Cardiac atrium fibroblast (primary cell): ENCODE measurements at places on chromosomes 16 and 17. TPM values are rescaled to one million over a fixed set of nuclear protein-coding genes. Genes with fewer than 3 reads are reported as not detected.

The TBC1D3D gene
- 0.18 and 0.97 TPM in 2 replicates for total RNA-seq

The BRIP1 gene
- total RNA-seq = 1.3 and 3.2 TPM in 2 replicates

The CCDC78 gene
- total RNA-seq = 1.6 and 4.5 TPM in 2 replicates

The DRC3 gene
- 0.65 TPM in 1 of 2 replicates, not detected in the other for total RNA-seq

The CCT6B gene
- total RNA-seq = 0.54 and 2.4 TPM in 2 replicates

The KRT31 gene
- not detected in 2 replicates for total RNA-seq

The GPR142 gene
- total RNA-seq = not detected in 2 replicates

The SLC5A11 gene
- not detected in 2 replicates for total RNA-seq

The TOX3 gene
- not detected in 2 replicates for total RNA-seq

The TSPAN10 gene
- 0.49 and 0.72 TPM in 2 replicates for total RNA-seq

The ALDOA gene
- total RNA-seq = 2,796 and 2,917 TPM in 2 replicates

The TMEM100 gene
- total RNA-seq = 4.0 and 4.9 TPM in 2 replicates

The PMFBP1 gene
- total RNA-seq = not detected in 2 replicates

The TP53TG3F gene
- total RNA-seq = not detected in 2 replicates

The UBN1 gene
- 24.2 and 24.3 TPM in 2 replicates for total RNA-seq

The ATP1B2 gene
- 2.9 TPM in 1 of 2 replicates, not detected in the other for total RNA-seq

The SLC16A5 gene
- 4.4 and 5.8 TPM in 2 replicates for total RNA-seq

The FBXW10 gene
- not detected in 2 replicates for total RNA-seq

The SPATA22 gene
- total RNA-seq = not detected in 2 replicates

The NAT9 gene
- 28.0 and 54.7 TPM in 2 replicates for total RNA-seq

The ABCA3 gene
- total RNA-seq = 1.4 and 2.9 TPM in 2 replicates

The ACSM2B gene
- not detected in 2 replicates for total RNA-seq

The RNU2-1 gene
- total RNA-seq = not detected in 2 replicates

The IL17C gene
- total RNA-seq = not detected in 2 replicates

The TRPV2 gene
- 32.7 and 47.3 TPM in 2 replicates for total RNA-seq

The KCNG4 gene
- total RNA-seq = not detected in 2 replicates

The GPR179 gene
- total RNA-seq = not detected in 2 replicates

The CCL14 gene
- total RNA-seq = 0.90 and 4.9 TPM in 2 replicates

The CDC42EP4 gene
- total RNA-seq = 80.5 and 84.7 TPM in 2 replicates

The COG8 gene
- 33.4 and 53.8 TPM in 2 replicates for total RNA-seq

The CCDC47 gene
- total RNA-seq = 31.4 and 45.4 TPM in 2 replicates

The KRTAP9-2 gene
- not detected in 2 replicates for total RNA-seq

The PRAC2 gene
- total RNA-seq = not detected in 2 replicates

The G6PC1 gene
- not detected in 2 replicates for total RNA-seq

The ST6GALNAC2 gene
- 1.3 and 2.6 TPM in 2 replicates for total RNA-seq

The KRT33B gene
- total RNA-seq = not detected in 2 replicates

The CD300LB gene
- total RNA-seq = not detected in 2 replicates

The NDEL1 gene
- total RNA-seq = 74.5 and 79.3 TPM in 2 replicates

The MTSS2 gene
- 18.6 and 20.4 TPM in 2 replicates for total RNA-seq

The ZKSCAN2 gene
- total RNA-seq = 2.0 and 3.2 TPM in 2 replicates

The PRR29 gene
- 0.16 and 0.18 TPM in 2 replicates for total RNA-seq

The KRT20 gene
- not detected in 2 replicates for total RNA-seq

The C16orf96 gene
- total RNA-seq = not detected in 2 replicates

The HOXB4 gene
- not detected in 2 replicates for total RNA-seq

The SLC2A4 gene
- 0.18 TPM in 1 of 2 replicates, not detected in the other for total RNA-seq

The PEMT gene
- 27.1 and 51.2 TPM in 2 replicates for total RNA-seq
